GM23248 (cell line): ENCODE measurements at places on chromosomes 4 and X. TPM values are rescaled to one million over a fixed set of nuclear protein-coding genes. Genes with fewer than 3 reads are reported as not detected.

Gene DTHD1
- total RNA-seq = not detected in 2 replicates

DNA sequence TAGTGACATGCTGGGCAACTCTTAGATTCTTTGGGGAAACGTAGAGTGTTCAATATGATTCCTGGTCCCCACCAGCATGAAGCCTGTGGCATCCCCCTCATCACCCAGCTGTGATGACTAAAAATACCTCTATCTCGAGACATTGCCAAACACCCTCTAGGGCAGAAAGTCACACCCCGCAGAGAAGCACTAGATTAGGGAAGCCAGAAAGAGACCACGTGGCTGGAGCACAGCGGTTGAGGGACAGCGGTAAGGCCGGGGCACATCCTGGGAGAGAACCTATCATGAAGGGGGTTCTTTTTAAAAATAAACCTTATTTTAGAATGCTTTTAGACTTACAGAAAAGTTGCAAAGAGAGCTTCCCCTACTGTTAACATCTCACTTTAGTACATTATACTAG lies 11.0 kb downstream of the FAT1 start:
- DNase-seq = no peak
- H3K4me1 ChIP-seq = no peaks in the 10 kb centered on the region

DNA sequence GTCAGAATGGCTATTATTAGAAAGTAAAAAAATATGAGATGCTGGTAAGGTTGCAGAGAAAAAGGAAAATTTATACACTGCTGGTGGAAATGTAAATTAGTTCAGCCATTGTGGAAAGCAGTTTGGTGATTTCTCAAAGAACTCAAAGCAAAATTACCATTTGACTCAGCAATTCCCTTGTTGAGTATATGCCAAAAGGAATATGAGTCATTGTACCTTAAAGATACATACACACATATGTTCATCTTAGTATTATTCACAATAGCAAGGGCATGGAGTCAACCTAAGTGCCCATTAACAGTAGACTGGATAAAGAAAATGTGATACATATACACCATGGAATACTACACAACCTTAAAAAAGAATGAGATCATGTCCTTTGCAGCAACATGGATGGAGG lies 148.2 kb downstream of the COMMD8 start:
- H3K27me3 ChIP-seq = no peaks in the 10 kb centered on the region
- H3K36me3 ChIP-seq = no peaks in the 10 kb centered on the region
- peak; percentile 22 for DNase-seq
- no peaks in the 10 kb centered on the region for H3K4me1 ChIP-seq
- no peak overlapping the region for H3K4me3 ChIP-seq

DNA sequence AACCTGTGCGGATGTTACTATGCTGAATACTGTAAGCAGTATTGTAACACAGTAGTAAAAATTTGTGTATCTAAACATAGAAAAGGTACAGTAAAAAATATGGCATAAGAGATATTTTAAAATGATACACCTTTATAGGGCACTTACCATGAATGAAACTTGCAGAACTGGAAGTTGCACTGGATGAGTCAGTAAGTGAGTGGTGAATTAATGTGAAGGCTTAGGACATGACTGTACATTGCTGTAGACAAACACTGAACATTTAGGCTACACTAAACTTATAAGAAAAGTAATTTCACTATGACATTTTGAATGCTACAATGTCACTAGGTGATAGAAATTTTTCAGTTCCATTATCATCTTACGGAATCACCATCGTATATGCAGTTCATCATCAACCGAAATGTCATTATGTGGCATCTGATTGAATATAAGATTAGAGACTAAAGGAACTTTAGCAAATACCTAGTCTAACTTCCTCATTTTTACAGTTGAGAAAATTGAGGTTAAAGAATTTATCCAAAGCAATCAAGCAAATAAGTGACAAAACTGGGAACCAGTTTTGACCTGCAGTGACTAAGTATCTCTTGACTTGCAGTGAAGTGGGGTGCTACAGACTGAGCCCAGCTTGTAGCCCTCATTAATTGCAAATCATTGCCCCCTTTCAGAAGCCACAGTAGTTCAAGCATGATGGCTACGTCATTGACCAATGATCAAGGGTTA lies 55.3 kb downstream of the EGF start:
- no peak overlapping the region for H3K27ac ChIP-seq
- DNase-seq = peak; percentile 74
- H3K36me3 ChIP-seq = no peaks in the 10 kb centered on the region
- H3K4me3 ChIP-seq = no peak overlapping the region
- H3K4me1 ChIP-seq = peaks cover 20% of the 10 kb centered on the region; the same call in 1 of the 2 replicates

DNA sequence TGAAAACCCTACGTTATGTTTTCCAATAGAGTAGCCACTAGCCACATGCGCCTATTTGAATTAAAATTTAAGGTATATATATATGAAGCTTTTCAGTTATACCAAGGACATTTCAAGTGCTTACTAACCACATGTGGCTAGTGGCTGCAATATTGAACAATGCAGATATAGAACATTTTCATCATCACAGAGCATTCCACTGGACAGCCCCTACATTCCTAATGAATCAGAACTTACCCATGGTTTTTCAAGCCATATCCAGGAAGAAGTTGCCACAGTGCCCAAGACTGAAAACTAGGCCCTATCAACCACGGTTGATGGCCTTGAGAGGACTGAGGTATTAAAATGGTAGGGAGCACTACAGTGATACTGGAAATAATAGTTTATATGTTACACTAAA lies 29.7 kb downstream of the NEK1 start:
- peaks cover 13% of the 10 kb centered on the region; the same call in 1 of the 2 replicates for H3K4me1 ChIP-seq
- peaks cover 4% of the 10 kb centered on the region; the same call in 1 of the 2 replicates for H3K36me3 ChIP-seq
- H3K27ac ChIP-seq = no peak overlapping the region
- no peak overlapping the region for H3K4me3 ChIP-seq
- H3K27me3 ChIP-seq = no peaks in the 10 kb centered on the region

Gene ART3
- not detected in 2 replicates for total RNA-seq

Gene HS6ST2
- not detected in 2 replicates for total RNA-seq

Gene LDB2
- 76.6 and 79.7 TPM in 2 replicates for total RNA-seq

Gene ADH1B
- not detected in 2 replicates for total RNA-seq

DNA sequence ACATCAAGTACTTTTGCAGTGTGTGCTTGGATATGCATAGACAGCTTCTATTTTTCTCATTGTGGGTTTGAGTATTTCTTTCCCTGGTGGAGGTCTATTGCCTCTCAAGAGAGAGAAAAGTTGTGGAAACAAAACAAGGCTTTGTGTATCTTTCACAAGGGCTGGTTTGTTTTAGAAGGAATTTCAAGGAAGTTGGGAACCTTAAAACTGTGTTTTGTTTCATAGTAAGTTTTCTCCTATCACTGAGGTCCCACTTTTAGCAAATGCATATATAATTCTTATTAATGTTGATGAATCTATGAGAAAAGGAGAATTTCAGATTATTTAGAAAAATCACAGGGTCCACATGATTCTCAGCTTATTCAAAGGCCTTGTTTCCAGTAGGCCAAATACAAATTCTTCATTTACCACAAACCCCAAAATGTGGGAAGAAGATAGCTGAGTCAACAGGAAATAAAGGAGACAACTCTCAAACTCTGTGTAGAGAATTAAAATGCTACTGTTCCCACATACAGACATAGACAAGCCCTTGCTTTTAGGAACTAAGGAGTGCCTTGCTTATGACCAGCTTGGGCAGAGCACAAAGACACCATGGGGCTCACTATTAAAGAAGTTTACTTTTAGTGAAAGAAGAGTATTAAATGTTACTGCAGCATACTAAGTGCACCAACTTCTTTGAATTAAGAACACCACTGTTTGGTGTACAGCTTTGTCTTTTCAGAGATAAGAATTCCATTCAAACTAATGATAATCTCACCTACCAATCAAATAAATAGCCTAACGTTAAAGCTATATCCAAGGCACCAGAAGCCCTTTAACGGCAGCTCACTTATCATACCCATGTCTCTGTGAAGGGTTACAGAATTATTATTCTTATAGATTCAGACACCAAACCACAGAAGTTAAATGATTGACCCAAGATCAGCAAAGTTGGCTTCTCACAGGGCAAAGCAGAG lies 177.4 kb upstream of the LEF1 start:
- peaks cover 14% of the 10 kb centered on the region for H3K4me1 ChIP-seq
- H3K27me3 ChIP-seq = peaks cover 29% of the 10 kb centered on the region
- peak; percentile 33 for DNase-seq
- no peak overlapping the region for H3K4me3 ChIP-seq

GRCh38 chr4:147799986-147800555 lies 68.2 kb downstream of the ARHGAP10 start:
- H3K27me3 ChIP-seq = no peaks in the 10 kb centered on the region
- H3K36me3 ChIP-seq = no peaks in the 10 kb centered on the region
- H3K4me3 ChIP-seq = no peak overlapping the region

- no peak overlapping the region for H3K4me3 ChIP-seq
- H3K27ac ChIP-seq = no peak overlapping the region
- no peaks in the 10 kb centered on the region for H3K4me1 ChIP-seq
- H3K36me3 ChIP-seq = no peaks in the 10 kb centered on the region
- H3K27me3 ChIP-seq = no peaks in the 10 kb centered on the region
Measured at GRCh38 chr4:138488533-138488932, 246.4 kb upstream of the SLC7A11 start.

DNA sequence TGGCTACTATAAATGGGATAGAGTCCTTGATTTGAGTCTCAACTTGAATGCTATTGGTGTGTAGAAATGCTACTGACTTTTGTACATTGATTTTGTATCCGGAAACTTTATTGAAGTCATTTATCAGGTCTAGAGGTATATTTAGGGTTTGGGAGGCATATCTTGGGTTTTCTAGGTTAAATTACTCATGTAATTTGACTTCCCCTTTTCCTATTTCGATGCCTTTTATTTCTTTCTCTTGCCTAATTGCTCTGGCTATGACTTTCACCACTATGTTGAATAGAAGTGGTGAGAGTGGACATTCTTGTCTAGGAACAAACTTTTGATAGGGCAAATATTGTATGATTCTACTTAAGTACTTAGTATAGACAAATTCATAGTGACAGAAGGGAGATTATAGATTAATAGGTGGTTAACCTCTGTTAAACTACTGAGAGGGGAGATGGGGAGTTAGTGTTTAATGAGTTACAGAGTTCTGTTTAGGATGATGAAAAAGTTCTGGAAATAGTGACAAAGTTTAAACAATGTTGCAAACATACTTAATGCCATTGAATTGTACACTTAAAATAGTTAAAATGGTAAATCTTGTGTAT lies 22.8 kb upstream of the HSPA4L start:
- H3K27me3 ChIP-seq = no peaks in the 10 kb centered on the region
- DNase-seq = no peak
- no peak overlapping the region for H3K4me3 ChIP-seq
- H3K27ac ChIP-seq = no peak overlapping the region

Gene KLF8
- 1.7 and 3.4 TPM in 2 replicates for total RNA-seq

DNA sequence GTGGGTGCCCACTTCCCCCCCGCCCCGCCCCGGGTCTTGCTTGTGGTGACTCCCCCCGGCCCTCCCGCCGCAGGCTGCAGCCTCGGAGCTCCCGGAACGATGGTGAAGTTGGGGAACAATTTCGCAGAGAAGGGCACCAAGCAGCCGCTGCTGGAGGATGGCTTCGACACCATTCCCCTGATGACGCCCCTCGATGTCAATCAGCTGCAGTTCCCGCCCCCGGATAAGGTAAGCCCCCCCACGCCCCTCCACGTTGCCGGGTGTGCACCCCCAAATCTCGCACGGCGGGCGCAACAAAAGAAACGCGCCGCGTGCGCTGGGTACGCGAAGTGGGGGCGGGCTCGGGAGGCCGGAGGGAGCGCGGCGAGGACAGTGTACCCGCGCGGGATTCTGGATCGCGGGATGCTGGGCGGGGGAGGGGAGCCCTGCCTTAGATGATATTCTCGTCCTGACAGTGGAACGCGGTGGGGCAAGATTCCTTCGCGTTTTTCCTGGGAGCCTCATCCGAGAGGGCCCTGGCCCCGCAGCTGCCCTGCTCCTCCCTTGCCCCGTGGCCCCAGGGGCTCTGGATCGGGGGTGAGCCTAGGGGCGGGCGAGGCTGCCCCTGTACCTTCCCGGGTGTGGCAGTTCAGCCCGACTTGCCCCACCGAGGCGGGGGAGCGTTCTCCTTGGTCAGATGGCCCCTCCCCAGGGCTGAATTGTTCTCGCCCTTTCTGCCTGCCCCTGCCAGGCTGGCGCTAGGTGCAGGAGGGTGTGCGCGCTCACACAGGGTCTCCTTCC lies 819 bp downstream of the NSG1 start:
- DNase-seq = peak; percentile 24
- peaks cover 73% of the 10 kb centered on the region for H3K27me3 ChIP-seq
- H3K4me3 ChIP-seq = peak overlapping the region; percentile 54; the same call in 1 of the 2 replicates
- H3K4me1 ChIP-seq = 0 out of 2 replicates have a peak, but pooled peaks cover 4% of the 10 kb centered on the region
- no peak overlapping the region for H3K27ac ChIP-seq

Gene CYSLTR1
- total RNA-seq = not detected in 2 replicates

Gene DGKK
- not detected in 2 replicates for total RNA-seq

Gene GRID2
- not detected in 2 replicates for total RNA-seq

Gene TLR10
- not detected in 2 replicates for total RNA-seq

DNA sequence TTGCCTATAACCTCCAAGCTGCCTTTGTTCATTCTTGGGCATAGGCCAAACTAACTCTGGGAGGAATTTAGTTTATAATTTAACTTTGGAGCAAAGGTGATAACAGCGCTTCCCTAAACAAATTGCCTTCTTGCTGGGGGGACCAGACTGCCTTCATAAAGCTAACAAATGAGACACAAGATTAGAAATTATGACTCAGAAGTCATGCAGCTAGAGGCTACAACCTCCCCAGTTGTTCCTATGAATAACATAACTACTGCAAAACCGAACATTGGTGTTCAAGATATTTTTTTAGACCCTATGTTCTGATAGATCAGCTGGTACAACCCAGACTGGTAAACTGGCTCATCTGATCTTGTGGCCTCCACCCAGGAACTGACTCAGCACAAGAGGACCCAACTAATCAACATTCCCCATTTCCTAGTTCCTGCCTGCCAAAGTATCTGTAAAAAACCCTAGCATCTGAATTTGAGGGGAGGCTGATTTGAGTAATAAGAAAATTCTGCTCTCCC lies 22.0 kb upstream of the TMPRSS11B start:
- peaks cover 13% of the 10 kb centered on the region for H3K4me1 ChIP-seq
- peak; percentile 41 for DNase-seq
- no peaks in the 10 kb centered on the region for H3K27me3 ChIP-seq
- no peak overlapping the region for H3K4me3 ChIP-seq

- H3K36me3 ChIP-seq = no peaks in the 10 kb centered on the region
- no peaks in the 10 kb centered on the region for H3K4me1 ChIP-seq
- no peak overlapping the region for H3K27ac ChIP-seq
- no peaks in the 10 kb centered on the region for H3K27me3 ChIP-seq
Measured at GRCh38 chr4:38482696-38483095, 181.3 kb upstream of the KLF3 start.

Gene GAGE12H
- total RNA-seq = not detected in 2 replicates

GRCh38 chr4:58225460-58225859 lies 1115.3 kb upstream of the IGFBP7 start:
- no peak overlapping the region for H3K27ac ChIP-seq
- no peak overlapping the region for H3K4me3 ChIP-seq
- DNase-seq = no peak
- H3K36me3 ChIP-seq = no peaks in the 10 kb centered on the region
- H3K27me3 ChIP-seq = no peaks in the 10 kb centered on the region

Gene NAA10
- total RNA-seq = 105 and 154 TPM in 2 replicates

DNA sequence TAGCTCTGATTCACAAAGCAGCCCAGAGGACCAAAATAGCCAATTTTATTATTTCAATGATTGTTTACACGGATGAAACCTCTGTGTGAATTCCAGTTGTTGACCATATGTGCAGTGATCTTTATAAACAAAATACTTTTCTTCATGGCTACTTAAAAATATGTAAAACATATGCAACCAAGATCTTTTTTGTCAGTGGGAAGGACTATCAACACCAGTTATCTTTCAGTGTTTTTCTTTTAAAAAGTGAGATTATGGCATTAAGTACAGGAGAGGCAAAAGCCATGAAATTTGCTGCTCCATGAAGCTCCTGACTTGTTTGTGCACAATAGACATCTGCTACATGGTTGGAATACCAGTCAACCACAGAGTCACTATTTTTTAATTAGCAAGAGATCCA lies 184.4 kb downstream of the DKK2 start:
- no peaks in the 10 kb centered on the region for H3K36me3 ChIP-seq
- no peak overlapping the region for H3K4me3 ChIP-seq
